Stimulated activated CD8-positive, alpha-beta memory T cell treated with anti-CD3 and anti-CD28 coated beads, Interleukin-7, amount 100 ng/mL, for 1 hour (primary cell): ENCODE measurements at places on chromosomes 5 and 9.

- no peak for DNase-seq
These were observed 68.9 kb upstream of the SPTLC1 start for GRCh38 chr9:92184041-92184564.

- no peak for DNase-seq
These were observed 58.7 kb upstream of the HRH2 start for GRCh38 chr5:175599210-175599609.

DNA sequence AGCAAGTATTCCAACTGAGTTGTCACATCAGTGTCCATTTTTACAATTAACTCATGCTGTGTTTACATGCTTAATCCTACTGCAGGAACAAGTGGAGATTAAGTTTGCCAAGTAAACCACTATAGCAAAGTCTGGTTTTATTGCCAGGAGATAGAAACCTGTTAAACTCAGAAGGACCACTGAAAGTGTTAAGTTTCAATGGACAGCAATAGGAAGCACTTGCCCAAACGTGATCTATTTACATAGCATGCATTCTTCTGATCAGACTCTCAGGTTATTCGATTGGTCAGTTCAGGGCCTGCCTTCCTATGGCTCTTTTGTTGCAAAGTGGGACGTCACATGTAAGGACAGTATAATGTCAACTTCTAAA, 28.0 kb upstream of the IFNK start:
- DNase-seq: no peak

GRCh38 chr9:90107040-90107725, 502.4 kb downstream of the GADD45G start:
- no peak for DNase-seq

DNA sequence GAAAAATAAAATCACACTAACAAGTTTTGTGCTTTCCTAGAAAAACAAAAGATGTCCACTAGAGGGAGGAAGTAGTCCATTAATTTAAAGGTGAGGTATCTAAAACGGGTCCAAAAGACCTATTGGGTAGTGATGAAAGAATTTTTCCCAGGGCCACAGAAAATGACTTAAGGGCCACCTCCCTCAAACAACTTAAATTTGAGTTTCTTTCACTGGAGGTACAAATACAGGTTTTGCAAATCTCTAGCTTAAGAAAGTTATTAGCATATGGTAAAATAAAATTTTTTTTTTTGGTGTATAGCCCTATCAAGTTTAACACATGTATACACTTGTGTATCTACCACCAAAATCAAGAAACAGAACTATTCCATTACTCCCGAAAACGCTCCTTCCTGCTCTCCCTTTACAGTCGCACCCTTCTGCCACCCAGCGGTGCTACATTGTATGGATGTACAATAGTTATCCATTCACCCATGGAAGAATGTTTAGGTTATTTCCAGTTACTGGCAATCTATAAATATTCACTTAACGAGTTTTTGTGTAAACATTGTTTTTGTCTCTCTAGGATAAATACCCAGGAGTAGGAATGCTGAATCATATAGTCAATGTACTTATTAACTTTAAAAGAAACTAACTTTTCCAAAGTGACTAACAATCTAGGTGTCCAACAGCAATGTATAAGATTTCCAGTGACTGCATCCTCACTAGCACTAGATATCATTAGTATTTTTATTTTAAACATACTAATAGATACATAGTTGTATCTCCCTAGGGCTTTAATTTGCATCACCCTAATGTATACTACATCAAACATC, 21.9 kb downstream of the DEPDC1B start:
- DNase-seq: no peak

DNA sequence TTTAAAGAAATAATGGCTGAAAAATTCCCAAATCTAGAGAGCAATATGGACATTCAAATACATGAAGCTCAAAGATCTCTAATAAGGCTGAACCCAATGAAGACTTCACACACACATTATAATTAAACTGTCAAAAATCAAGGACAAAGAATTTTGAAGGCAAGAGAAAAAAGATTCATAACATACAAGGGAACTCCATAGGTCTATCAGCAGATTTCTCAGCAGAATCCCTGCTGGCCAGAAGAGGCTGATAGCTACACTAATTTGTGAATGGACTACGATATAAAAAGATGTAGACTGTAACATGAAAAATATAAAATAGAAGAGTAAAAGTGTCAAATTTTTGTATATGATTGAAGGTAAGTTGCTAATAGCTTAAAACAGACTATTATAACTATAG, 251.9 kb downstream of the ADAMTS6 start:
- DNase-seq: no peak

DNA sequence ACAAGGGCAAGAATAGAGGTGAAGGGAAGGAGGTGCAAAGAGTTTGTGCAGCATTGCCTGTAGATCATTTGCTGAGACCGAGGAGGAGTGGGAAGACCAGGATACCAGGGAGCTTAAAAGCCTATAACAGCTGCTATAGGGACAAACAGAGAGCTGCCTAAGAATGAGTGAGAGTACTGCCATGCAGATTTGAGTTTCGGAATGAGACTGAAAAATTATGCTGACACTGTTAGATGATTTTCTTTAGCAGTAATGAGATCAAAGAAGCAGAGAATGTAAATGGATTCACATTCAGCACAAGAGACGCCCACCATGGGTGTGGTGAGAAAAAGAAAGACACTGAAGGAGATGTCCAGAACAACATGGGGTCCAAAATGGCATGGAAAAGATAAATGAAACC, 69.7 kb downstream of the EPB41L4A start:
- no peak for DNase-seq

DNA sequence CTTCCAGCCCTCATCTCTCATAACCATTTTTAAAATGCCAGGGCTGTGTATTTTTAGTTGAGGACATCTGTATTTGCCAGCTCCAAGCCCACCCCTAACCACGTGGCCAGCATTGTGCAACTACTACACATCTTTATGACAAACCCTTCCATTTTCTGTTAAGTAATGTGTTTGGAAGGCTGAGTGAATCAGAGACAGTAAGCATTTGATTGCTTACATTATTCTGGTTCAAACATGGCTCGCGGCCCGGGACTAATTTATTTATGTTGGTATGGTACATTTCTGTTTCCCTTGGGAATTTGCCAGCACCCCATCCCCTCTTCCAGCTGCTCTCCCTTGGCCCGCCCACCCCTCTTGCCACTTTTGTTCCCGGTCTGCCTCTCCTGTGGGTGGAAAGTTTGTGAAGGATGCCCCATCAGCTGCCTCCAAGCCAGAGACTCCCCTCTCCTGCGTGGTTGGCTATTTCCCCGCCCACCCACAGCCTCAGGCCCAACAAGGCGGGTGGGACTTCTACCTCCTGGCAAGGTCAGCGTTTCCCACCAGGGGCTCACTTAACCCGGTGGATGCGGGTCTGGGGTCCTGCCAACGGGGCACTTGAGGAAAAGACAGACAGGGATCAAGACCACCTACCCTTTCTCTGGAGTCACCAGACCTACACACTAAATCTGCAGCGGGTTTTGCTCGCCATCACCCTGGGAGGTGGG, 162.2 kb downstream of the HSD17B3 start:
- no peak for DNase-seq

DNA sequence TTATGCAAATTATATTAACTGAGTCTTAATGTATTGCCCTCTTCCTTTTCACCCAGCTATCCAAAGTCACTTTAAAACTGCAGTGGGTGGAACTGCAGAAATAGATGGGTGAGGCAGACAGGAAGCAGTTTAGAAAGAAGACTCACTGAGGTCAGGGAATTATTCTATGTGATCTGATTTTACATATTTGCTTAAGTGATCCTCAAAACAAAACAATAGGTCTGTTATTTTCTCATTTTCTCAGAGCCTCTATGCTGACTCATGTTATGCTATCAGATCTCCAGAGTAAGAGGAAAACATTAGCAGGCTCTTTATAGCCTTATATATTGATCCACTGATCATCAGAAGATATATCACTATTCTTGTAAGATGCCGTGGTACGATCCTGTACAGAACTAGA, 63.5 kb downstream of the MRPS27 start:
- no peak for DNase-seq

GRCh38 chr5:147935032-147935431, 28.7 kb upstream of the C5orf46 start:
- no peak for DNase-seq

GRCh38 chr9:7315746-7316145, 483.8 kb downstream of the DMAC1 start:
- DNase-seq: no peak

- no peak for DNase-seq
These were observed at the start of gene CAPSL for GRCh38 chr5:35938568-35939227. TSS of gene CAPSL (minus strand) at chr5:35938622. CDS start at chr5:35921120, 17,502 bp downstream.

DNA sequence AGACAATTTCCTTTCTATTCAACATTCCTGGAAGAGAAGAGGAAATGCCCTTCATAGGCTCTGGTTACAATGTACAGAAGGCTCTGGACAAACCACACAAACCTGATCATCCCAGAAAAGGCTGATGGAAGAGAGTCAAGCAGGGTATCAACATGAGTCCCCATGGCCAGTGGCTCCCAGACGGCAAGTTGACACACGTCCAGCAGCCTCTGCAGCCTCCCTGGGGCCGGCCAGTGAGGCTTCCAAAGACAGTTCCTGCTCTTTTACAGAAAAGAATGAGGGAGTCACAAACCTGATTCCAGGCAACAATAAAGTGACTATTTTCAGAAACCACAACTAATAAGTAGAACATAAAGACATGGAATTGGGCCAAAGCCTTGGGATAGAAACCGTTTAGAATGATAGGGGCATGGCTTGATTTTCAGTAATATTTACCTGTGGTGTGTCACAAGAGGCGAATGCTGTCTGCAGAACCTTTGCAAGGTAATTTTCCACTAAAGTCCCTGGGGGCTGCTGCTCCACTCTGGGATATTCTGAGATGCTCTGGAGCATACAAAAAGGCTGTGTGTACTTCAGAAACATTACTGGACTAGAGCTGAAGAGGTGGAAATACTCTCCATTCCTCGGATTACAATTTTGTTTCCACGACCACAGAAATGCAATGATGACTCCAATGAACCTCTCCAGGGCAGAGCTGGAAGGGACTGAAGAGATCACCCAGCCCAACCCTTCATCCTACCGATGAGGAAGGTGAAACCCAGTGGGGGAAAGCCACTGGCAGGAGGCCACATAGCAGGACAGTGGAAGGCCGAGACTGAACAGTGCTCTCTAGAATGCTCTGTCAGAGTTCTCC, 10.4 kb downstream of the MED27 start:
- DNase-seq: no peak

DNA sequence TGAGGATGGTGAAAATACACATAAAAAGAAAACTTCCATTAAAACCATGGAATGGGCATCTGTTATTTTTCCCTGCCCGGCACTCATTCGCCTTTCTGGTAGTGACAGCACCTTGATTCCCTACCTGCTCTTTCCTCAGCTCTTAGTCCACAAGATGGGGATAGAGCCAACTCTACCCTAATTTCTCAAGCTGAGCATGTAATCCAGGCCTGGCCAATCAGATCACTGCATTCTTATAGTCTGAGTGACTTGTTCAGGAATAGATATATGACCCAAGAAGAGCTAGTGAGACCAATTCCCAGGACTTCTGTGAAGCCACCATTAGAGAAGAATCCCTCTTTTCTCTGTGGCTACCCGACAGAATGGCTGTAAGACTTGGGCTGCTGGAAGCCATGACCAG, 58.1 kb downstream of the TSSK1B start:
- DNase-seq: no peak

DNA sequence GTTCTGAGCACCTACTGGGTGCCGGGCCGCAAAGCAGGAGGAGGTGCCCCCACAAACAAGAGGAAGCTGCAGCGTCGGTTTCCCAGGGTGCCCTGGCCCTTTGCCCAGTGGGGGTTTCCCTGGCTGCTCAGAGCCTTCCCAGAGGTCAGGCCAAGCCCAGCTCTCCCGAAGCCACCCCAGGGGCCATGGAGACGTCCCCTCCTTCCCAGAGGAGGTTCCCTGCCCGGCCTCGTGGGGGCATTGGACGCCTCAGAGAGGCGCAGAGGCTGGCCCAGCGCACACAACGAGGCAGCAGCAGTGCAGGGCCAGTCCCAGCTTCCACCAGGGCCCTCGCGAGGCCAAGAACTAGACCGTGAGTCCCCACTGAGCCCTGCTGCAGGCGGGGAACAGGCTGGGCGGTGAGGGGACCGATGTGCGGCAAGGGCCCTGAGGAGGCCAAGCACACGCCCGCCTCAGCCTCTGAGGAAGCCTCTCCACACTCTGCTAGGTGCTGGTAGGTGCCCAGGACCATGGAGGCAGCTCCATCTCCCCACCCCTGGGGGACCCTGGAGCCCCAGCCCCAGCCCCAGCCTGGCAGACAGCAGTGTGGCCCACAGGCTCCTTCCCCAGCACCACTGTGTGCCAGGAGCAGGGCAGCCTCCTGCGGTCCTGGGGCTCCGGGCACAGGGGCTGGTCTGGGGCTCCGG, 7.0 kb downstream of the DIPK1B start:
- no peak for DNase-seq

- no peak for DNase-seq
These were observed 166.2 kb upstream of the ACO1 start for GRCh38 chr9:32218100-32218767.

- no peak for DNase-seq
These were observed 7.2 kb downstream of the S1PR3 start for GRCh38 chr9:88998503-88998902.

- DNase-seq: no peak
These were observed 345.6 kb upstream of the ACTBL2 start for GRCh38 chr5:57828221-57828620.

- DNase-seq: no peak
These were observed 83.9 kb upstream of the SLCO6A1 start for GRCh38 chr5:102582696-102583095.

DNA sequence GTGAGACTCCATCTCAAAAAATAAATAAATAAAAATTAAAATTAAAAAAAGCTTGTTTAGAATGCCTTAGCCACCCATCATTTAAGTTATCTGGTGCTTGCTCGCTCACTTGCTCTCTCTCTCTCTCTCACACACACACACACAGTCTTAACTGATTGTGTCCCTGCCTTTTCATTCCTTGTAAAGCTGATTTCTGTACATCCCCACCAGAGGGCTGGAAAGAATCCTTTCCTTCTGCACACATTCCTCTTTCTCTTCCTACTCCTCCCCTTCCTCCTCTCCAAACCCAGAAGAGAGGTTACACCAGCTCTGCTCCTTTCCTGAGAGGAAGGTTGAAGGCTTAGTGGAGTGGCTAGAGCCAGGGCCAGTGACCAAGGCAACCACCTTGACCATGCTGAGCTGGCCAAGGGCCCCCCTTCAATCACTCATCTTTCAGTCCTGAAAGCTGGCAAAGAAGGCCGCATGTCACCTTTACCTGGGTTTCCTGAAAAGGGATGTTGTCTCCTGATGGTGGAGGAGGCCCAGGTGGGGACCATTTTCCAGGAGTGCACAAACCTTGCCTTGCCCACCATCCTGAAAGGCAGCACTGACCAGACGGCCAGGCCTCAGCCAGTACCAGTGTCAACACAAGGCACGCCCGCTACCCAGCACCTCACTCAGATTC, 25.6 kb downstream of the STK10 start:
- no peak for DNase-seq
